ENCODE measurements at places on chromosomes 13 and 19.
A peak's percentile ranks its signal among the peaks of the same experiment; 100 is the strongest.

- DNase-seq, result peak; percentile 97
These were observed 11.0 kb downstream of the FUZ start for GRCh38 chr19:49801966-49802661.

GRCh38 chr13:78398743-78399410 is 204.5 kb downstream of the POU4F1 start:
- DNase-seq, result no peak

- no peak for DNase-seq
These were observed 5.2 kb downstream of the LRRC4B start for GRCh38 chr19:50562996-50563395.

DNA sequence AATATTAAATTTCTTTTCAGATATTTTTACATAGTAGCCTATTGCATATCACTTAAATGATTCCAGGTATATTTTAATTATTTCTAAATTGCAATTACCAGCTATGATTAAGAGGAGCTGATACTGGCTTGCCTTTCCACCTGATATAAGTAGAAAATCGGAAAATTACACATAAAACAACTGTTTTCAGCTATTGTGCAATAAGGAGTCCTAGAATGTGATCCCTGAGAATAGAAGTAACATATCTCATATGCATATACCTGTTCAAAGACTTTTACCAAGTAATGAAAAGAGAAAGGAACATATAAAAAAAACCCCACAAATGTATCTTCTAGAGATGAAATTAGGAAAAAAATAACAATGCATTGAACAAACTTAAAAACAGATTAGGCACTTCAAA is 1354.6 kb upstream of the PCDH9 start:
- DNase-seq, result no peak

DNA sequence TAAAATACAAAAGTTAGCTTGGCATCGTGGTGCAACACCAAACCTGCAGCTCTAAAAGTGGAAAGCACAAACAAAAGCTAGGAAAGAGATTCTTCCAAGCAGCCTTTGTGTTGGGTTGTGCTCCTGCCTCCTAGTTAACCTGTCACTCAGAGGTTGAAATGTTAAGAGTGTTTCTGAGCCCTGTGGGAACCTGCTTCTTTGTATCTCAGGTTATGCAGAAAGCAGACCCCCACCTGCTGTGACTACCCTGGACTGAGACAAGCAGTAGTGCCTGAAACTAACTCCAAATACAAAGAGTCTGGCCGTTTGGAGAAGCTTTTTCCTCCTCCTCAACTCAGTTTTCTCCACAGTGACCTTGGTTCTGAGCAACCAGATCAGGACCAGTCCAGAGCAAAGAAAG is 158.4 kb upstream of the CSNK1A1L start:
- DNase-seq, result no peak

- no peak for DNase-seq
These were observed 30.2 kb downstream of the RXFP2 start for GRCh38 chr13:31769575-31769974.

DNA sequence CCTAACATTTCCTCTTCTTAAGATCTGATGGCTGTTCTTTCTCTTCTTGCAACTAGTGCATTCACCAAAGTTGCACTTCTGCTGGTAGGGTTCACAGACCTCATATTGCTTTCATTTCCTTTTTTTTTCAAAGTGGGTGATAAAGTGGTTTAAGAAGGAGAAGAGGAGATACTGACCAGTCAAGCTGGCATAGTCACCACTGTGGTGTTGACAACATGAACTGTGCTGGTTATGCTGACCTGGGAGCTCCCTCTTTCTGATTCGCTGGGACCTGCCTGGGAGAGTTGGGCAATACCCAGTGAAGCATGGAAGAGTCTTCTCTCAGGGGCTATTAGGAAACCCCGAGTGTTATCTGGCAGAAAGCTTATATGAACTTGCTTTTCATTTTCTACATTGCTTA is 222.9 kb downstream of the SLITRK5 start:
- no peak for DNase-seq

DNA sequence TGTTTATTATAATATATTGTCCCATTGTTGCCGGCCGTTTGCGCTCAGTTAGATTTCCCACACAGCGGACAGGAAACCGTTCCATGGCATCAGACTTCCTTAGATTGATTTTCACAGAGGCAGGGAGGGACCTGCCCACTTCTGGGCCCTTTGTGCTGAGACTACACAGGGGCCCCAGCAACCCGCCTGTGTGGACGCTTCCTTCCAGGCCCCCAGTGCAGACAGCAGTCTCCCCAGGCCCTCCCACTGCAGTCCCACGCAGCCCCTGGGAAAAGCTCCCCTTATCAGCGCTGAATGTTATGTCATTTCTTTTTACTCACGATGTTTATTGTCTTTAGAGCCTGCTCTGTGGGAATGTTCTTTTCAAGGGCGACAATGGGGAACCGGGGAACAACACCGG is 351.7 kb upstream of the ARGLU1 start:
- DNase-seq, result no peak

GRCh38 chr13:111668451-111668850 is 348.0 kb downstream of the TEX29 start:
- no peak for DNase-seq

GRCh38 chr13:34816245-34816884 is 125.7 kb upstream of the NBEA start:
- no peak for DNase-seq

GRCh38 chr13:95185851-95186250 is 115.4 kb downstream of the ABCC4 start:
- no peak for DNase-seq

DNA sequence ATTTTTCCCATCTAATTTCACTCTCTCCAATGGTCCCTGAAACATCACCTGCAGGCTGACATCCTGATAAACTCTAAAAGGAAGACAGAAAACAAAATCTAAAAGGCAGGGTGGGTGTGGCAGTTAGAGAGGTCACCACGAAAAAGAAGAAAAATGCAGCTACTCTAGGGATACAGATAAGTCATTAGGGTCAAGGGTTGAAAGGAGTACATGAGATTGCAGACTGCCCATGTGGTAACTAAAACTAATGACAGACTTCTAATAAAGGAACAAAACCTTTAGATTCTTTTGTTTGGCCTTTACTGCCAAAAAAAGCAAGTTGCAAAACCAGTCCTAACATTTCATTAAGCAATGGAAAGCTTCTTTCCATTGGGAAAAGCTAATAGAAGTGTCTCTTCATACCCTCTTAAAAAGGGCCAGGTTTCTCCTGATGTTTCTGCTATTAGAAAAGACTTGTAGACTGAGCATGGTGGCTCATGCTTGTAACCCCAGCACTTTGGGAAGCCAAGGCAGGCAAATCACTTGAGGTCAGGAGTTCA is 31.0 kb downstream of the THSD1 start:
- no peak for DNase-seq

DNA sequence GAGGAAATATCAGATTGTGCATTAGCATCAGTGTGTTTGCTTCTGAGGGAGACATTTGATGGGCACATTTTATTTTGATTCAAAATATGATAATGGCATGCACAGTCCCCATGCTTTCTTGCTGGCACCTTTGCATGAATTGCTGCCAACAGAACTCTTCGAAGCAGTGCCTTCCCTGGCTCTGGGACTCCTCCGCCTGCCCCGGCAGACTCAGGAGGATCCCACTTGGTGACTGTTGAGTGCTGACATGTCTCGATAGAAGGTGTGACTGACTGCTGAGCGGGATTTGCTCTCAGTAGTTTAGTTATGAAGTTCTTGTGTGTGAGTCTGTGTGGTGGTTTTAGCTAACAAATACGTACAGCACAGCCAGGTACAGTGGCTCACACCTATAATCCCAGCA is 239.7 kb downstream of the FGF9 start:
- no peak for DNase-seq

- peak; percentile 82 for DNase-seq
These were observed 314.2 kb downstream of the DLEU7 start for GRCh38 chr13:50529154-50529882.

- no peak for DNase-seq
These were observed 61.5 kb upstream of the SLC15A1 start for GRCh38 chr13:98813993-98814392.

Data from cerebellar cortex (tissue), 1 donor.